NCI-H774 (cell line): ENCODE measurements at places on chromosomes 16 and 17.

GRCh38 chr17:43713494-43714162 lies 45.0 kb downstream of the SOST start:
- no peak for DNase-seq

DNA sequence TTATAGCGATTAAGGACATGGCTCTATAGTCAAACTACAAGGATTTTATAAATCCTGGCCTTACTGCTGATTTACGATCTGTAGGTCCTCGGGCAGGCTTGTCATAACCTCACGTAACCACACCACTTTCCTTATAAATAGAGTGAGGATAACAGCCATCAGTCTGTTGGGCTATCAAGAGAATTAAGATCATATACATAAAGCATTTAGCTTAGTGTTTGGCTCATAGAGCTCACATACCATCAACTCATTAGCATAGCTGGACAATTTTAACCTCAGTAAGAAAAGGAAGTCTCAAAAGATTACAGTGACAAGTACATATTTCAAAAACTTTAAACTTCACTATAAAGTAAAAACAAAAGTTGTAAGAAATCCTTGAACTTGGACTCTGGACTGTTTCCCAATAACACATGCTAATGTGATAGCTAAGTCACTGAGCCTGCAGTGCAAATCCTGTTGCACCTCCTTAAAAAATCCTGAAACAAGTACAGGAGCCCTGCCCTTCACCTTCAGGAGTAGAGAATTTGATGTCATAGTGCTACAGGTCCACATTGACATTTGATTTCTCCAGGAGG lies 20.8 kb upstream of the CLEC3A start:
- DNase-seq: no peak

DNA sequence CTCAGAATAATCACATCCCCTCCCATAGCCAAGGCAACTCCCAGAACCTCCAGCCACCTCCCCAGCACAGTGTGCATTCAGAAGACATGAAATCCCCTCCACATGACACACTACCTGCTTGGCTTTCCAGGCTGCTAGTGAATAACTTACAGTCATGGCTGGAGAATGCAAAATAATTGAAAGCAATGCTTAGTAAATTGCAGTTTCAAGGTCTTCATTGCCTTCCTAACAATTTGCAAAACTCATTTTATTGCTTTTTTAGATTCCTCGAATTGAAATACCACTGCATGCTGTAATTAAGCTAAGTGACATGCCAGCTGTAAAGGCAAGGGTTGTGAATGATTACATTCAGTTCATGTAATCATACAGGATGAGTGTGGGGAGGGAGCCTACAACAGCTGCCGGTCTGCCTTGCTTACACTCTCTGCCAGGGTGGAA lies 29.0 kb upstream of the HOXB13 start:
- DNase-seq: no peak

DNA sequence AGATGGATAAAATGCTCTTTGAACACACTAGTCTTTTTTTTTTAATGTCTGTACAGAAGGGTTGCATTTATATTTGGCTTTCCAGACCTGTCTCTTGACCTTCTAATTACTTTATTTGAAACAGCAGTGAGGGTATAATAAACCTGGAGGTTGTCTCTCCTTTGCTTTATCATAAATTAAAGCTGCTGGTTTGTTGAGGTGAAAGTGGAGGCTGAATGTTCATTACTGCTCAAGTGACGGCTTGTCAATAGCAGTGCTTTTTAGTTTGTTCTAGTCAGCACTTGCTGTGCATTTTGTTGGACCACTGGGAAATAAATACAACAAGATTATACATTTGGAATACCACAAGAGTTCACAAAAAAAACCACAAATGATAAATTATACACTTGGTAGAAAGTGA lies 264.2 kb downstream of the IRX3 start:
- no peak for DNase-seq

DNA sequence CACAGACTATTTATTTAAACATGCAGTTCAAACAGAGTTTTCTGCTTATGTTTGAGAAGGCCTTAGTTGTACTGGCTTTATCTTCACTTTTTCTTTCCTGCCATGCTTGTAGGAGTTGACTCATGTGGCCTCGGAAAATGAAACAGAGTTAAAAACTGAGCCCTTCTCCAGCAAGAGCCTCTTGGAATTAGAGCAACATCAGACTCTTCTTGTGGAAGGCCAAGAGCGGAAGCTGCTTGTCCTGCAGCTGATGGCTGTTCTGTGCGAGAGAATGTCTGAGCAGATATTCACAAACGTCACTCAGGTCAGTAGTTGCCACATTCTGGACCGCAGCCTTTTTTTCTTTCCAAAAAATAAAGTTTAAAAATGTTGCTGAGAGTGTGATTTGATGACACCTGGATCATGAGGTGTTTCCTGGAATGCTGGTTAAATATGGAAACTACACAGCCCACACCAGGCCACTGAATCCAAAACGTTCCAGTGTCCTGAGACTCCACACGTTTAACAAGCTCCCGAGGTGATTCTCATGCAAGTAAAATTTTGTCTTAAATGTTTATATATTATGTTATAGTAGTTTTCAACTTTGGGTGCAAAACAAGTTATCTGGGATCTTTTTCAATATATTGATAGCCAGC lies 65.9 kb downstream of the TANGO6 start:
- no peak for DNase-seq

GRCh38 chr16:17011712-17012111 lies 459.0 kb downstream of the XYLT1 start:
- DNase-seq: no peak

GRCh38 chr17:19554393-19554792 lies 20.7 kb downstream of the SLC47A1 start:
- no peak for DNase-seq

- DNase-seq: no peak
Measured at GRCh38 chr17:21164216-21164615, 37.5 kb downstream of the DHRS7B start.

- DNase-seq: no peak
Measured at GRCh38 chr16:24789881-24790280, 55.9 kb upstream of the SLC5A11 start.

DNA sequence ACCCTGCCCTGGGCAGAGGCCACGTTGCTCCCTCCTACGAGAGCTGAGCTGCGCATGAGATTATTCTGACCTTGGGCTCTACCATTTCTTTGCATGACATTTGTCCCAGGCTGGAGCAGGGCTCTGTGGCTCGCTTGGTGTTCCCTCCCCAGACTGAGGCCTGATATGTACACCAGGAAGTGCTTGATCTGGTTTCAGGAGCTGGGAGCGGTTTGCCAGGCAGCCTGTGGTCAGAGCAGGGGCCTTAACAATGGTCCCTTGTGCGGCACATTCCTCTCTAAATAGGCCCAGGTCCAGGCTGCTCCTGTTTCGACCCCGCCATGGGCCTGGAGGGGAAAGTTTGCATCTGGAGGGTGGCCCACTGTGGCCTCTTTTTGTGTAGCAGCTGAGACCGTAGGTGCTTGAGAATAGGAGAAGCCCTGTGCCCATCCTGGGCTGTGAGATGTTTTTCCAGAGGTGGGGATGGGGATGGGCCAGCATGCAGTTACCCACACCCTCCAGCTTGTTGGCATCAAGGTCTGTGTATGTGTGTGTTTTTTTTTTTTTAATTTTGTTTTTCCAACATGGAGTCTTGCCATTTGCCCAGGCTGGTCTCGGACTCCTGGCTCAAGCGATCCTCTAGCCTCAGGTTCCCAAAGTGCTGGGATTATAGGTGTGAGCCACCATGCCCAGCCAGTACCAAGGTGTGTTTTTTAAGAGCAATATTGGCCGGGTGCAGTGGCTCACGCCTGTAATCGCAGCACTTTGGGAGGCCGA lies 253.9 kb downstream of the SEC14L1 start:
- no peak for DNase-seq

DNA sequence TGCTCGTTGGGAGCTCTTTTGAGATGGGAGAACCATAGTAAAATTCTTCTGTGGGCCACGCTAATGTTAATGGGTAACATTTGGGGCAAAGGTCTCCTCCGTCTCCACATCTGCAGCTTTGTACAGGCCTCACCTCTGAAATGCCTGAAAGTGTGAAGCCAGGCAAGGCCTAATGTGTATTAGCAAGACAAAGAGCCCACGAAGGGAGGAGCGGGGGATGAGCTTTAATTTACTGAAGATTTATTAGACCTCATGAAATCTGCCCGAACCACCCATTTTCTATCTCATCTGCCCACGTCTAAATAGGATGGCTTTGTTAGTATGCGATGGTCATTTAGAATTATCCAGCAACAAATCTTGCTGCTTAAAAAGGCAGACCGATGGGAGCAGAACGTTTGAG lies 408.9 kb downstream of the PMP22 start:
- no peak for DNase-seq

DNA sequence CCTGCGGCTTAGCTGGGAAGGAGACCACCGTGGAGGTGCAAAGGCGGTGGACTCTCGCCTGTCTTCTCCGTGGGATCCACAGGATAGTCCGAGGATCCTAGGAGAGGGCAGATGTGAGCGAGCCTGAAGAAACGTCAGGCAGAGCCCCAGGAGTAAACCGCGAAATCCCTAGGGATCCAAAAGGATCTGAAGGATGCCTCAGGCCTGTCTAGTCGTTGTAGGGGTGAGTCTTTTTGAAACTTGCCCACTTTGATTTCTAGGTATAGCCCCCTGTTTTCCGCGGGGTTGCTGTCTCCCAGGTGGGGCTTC lies 576.5 kb downstream of the KCNJ18 start:
- DNase-seq: no peak

- no peak for DNase-seq
Measured at GRCh38 chr17:3626831-3627768, 8.9 kb downstream of the SHPK start.
